ENCODE measurements at places on chromosomes 13 and 19.

DNA sequence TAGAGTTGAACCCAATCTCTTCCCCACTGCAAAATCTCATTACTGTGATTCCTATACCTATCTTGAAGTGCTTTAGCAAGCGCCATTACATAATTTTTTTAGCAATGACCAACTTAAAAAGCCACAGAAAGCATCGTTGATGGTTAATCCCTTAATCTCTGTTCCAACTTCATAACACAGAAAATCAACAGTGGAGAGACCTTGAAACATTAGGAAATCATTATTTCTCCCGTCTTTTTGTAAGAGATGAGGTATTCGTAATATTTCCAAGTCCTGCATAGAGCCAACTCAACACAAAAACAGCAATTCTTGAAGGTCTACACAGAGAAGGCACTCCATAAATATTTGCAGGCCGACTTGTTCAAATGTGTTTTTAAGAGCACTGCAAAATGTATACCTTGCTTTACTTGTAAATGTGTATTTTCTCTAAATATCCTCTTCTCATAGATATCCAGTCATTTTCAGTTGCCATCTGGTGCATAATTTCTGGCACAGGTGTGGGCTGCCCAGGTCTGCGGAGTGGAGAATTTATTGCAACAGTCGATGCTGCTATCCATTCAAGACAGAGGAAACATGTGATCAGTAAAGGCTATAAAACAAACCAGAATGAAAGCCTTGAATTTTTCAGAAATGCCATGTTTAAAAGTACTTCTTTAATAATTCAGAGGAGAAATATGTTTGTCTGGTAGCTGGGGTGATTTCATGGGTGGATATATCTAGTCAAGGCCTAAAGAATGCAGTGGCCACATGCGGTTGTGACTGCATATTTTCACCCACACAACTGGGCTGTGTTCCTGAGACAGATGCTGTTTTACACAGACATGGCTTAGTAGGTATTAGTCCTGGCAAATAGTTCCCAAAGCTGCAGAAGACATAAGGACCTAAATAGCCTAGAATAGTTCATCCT is 234.3 kb upstream of the STARD13 start:
- no peak for DNase-seq

GRCh38 chr19:39479916-39480315 is 722 bp upstream of the TIMM50 start:
- DNase-seq, result no peak

DNA sequence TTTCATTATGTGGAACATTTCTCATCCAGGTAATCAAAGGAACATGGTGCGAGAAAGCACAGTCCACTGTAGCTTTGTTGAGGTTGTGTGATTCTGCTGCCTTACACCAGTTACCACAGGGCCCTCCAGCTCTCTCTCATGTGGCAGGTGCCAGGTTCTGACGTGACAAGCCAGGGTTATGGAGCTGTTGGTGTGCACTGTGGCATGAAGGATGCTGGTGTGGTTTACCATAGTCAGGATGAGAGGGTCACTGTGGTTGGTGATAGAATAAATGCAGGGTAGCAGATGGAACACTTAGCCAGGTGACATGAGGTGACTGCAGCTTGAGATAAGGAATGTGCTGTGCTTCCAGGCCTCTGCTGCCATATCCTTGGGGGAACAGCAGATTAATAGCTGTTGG is 7.4 kb downstream of the ZNF223 start:
- DNase-seq, result no peak

DNA sequence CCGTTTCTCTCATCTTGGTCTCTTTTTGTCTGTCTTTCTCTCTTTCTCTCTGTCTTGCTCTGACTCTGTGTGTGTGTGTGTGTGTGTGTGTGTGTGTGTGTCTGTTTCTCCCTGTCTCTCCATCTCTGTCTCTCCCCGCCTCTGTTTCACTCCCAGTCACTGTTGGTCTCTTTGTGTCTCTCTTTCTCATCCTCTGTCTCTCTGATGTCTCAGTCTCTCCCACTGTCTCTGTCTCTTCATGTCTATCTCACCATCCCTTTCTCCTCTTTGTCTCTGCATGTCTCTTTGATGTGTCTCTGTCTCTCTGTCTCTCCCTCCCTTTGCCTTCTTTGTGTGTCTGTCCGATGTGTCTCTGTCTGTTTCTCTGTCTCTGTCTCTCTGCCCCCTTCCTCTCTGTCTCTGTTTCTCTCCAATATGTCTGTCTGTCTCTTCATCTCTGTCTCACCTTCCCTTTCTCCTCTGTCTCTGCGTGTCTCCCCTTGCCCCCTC is 2.5 kb downstream of the NFIC start:
- no peak for DNase-seq

- DNase-seq, result no peak
These were observed 246.3 kb upstream of the RFC3 start for GRCh38 chr13:33571618-33572017.

DNA sequence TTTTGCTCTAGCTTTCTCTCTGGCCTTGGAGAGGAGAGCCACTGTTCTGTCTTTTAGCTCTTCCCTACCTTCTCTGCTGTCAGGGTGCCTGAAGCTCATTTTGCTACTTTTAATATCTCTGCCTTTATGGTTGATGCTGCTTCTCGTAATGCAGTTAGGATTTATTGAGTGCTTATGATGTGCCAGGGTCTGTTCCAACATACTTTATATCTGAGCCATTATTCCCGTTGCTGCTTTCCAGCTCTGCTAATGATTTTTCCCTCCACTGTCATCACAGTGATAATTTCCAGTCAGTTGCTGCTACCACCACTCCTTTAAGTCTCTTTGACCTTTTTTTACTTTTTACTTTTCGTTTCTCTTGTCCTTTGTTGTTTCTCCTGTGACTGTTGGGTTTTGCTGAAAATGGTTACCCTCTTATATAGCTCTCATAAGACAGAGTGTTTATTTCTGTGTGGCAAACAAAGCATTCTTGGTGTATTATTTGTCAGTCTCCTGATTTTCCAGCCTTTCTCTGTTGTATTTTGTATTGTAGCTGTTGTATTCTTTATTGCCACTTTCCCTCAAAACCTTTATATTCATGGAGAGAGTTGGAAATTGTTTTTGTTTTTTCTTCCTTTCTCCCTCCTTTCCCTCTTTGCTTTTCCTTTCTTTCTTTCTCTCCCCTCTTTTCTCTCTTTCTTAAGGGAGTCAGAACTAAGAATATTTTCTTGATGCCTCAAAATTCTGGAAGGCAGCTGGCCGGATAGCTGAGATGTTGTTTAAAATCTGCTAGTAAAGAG is 37.4 kb downstream of the COG6 start:
- no peak for DNase-seq

DNA sequence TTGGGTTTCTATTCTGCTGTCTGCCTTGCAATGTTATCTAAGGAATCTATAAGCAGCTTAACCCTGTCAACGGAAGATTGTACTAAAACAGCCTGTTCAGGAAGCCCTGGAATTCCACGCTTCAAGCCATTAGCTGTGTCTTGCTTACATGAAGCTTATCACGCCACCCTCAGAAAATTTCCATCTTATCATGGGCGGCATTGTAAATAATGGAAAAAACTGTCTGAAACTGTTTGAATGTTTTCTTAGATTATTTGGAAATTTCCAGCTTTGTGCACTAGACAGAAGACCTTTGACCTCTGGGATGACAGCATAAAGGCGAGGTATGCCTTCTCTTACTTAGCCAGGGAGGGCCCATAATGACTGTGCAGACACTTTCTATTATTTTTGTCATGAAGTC is 319.7 kb downstream of the KCNRG start:
- DNase-seq, result no peak

DNA sequence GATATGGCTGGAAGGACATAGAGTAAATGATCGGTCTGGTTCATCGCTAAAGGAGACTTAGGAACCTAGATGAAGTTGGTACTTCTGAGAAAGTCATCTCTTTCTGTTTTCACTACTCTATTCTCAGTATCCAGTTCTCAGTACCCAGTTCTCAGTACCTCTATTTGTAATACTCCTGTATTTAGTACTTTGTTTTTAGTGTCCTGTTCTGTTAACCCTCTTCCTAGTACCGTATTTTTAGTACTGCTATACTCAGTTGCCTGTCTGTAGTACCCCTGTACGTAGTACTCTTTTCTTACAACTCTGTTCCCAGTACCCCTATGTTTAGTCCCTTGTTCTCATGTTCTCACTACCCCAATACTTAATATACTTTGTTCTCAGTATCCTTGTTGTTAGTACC is 1.2 kb downstream of the RFXAP start:
- DNase-seq, result no peak

DNA sequence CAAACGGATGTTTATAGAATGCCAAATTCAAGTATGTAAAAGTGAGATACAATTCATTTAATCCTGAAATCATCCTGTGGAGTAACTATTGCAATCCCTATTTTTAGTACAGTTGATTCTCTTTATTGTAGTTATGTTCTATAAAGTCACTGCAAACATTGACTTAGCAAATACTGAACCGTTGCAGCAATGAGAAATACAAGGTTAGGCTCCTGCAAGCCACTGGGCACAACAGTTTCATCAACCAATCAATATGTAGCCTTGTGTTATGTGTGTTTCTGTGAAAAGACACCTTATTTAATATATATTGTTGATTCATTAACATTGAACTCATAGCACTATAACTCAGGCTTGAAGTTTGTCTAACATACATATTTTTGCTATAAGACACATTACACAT is 174.4 kb downstream of the DCT start:
- no peak for DNase-seq

GRCh38 chr13:77516342-77516789 is 19.1 kb upstream of the SCEL start:
- no peak for DNase-seq

GRCh38 chr13:20964904-20965303 is 62.4 kb upstream of the XPO4 start:
- DNase-seq, result no peak

DNA sequence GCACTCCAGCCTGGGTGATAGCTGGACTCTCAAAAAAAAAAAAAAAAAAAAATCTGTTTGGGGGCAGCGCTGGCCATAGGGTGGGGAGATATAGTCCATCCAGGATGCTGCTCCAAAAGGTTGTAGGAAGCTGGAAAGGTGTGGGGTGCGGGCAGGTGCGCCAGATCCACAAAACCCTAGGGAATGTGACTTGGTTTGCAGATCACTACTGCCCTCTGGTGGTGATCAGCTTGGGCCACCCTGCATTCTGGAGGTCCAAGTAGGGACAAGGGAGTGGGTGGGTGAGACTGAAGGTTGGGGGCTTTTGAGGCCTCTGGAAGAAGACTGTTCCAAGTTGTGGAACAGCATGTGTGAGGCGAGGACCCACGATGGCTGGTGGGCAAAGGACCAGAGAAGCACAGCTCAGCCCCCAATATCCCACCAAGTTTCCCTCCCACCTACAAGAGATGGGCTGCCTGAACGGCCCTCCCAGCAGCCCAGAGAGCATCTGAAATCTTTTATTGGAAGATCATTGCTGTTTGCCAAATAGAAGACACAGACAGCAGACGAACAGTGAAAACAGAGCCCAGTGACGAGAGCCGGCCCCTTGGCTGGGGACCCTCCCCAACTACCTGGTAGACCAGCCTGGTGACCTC is 10.4 kb upstream of the TYK2 start:
- DNase-seq, result peak; percentile 13

DNA sequence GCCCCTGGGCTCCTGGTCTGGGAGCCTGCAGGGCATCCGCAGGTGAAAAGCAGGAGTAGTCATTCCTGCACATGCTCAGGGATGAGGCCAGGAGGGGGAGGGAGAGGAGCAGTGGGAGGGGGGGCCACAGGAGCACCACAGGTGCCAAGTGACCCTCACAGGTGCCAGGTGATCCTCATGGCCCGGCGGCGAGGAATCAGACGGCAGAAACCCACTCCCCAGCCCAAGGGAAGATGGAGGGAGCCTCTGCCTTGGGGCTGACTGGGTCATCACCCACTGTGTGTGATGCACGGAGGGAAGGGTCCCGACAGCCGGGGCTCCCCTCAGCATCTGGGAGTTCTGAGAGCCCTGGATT is 27.4 kb downstream of the SH3GL1 start:
- no peak for DNase-seq

GRCh38 chr19:50358483-50359327 is 6.7 kb downstream of the NAPSA start:
- DNase-seq, result peak; percentile 69
